ENCODE measurements at places on chromosomes 1 and 21.

DNA sequence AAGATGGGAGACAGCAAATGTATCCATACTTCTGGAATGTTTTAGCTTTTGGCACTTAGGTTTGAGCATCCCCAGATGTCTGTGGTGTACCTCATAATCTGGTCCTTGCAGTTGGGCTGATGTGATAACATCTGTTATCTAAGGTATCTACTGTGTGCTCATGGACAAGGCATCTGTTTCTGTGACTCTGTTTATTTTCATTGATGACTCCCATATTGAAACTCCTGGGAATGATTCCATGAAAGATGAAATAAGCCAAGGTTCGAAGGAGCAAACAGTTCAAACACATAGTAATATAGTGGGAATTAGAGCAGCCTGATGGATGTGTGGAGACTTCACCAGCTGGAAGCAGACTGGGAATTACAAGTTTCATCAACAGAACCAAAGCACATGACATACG is 20.7 kb upstream of the TRIM45 start:
- peak; percentile 75 for DNase-seq

DNA sequence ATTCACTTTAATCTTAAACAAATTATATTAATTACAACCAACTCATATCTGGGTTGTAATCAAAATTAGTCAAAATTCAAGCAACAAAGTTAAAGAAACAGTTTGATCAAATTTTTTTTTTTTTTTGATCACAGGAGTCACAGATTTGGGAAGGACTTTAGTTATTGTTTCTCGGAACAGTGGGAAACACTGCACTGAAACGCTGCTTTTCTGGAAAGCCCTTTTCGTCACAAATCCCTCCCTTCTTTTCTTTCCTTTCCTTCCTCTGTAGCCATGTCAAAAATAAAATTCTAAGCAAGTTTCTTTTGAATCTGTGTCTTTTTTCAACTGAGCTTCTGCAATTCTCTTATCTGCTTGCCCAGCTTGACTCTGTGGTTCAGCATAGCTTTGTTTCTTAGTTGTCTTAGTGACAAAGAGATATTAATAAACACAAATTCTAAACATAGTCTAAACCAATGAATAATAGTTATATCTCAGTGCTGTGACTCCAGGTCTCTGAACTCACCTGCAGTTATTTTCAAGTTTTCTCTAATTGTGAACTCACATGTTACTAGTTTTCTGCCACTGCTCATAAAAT is 53.8 kb downstream of the PTGS2 start:
- no peak for DNase-seq

DNA sequence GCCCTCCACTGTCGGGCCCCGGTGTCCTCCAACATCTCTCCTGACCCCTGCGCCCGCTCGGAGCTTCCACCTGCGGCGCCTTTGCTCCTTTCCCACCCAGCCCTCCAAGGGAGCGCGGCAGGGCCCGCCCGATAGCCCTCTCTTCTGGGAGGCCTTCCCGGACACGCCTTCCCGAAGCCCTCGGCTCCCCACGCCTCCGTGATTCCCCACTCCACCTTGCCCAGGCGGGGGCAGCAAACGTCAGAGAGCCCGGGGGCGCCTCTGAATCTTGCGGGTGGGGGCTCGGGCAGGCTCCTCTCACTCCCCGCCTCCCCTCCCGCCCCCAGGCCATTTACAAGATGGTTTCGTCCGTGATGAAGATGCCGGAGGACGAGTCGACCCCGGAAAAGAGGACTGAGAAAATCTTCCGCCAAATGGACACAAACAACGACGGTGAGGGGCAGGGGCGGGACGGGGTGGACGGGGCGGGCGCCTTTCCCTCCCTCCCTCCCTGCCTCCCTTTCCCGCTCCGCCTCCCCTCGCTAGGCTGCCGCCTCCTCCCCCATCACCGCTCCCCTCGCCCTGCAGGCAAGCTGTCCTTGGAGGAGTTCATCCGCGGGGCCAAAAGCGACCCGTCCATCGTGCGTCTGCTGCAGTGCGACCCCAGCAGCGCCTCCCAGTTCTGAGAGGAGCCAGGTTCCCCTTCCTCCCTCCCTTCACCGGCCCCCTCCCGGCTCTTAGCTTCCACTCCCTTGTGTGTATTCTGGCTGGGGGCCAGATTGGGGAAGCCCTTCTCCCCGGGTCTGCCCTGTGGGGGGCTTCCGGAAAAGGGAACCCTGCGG is 7.1 kb downstream of the HPCA start:
- DNase-seq = no peak

- DNase-seq = no peak
Observed at GRCh38 chr1:215530401-215530984, 36.6 kb upstream of the KCTD3 start.

DNA sequence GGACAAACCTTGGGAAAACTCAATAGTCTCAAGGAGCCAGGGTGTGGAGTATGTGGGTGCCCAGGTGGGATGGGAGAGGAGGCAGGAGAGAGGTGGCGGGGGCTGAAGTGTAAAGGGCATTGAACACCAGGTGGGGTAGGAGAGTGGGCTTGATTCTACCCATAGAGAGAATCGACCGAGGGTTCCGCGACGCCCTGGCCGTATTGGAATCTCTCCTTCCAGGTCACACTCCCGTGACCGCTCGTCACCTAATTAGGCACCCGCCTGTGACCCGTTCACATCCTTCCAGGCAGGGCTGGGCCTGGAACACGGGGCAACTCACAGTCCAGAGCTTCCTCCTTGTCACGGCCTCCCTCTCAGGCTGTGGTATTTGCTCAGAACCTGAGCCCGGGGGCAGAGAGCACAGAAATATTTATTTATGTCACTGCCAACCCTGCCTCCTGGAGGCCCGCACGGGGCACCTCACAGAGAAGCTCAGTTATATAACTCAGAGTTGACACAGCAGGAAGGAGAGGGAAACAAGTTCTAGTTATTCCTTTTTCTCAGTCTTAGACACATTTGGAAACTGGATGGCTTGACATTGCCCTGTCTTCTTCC is 12.0 kb downstream of the NCMAP start:
- no peak for DNase-seq

- DNase-seq = no peak
Observed at GRCh38 chr1:100795646-100795985, 76.1 kb downstream of the VCAM1 start.

All from BJ (cell line).